COLO829 (cell line): ENCODE measurements at places on chromosomes 16 and 17.

DNA sequence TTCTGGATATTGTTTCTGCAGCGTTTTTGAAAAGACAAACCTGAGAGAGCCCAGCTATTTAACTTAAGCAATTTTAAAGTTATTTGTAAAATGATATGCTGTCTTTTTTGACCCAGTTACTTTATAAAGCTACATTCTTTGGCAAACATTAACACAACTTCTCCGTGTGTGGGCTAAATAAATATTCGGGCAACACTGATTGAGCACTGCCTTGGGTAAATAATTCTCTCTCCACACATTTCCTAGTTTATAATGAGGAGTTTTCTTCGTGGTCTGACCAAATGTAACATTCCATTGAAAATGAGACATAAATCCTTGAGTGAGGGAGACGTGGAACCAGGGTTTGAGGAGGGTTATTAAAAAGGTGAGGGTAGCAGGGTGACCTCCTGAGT, 142.8 kb downstream of the WWOX start:
- no peak for DNase-seq

GRCh38 chr17:50582741-50583140, 22.2 kb downstream of the CACNA1G start:
- no peak for DNase-seq

GRCh38 chr17:48618256-48618896, 3.3 kb upstream of the HOXB8 start:
- peak; percentile 96 for DNase-seq

DNA sequence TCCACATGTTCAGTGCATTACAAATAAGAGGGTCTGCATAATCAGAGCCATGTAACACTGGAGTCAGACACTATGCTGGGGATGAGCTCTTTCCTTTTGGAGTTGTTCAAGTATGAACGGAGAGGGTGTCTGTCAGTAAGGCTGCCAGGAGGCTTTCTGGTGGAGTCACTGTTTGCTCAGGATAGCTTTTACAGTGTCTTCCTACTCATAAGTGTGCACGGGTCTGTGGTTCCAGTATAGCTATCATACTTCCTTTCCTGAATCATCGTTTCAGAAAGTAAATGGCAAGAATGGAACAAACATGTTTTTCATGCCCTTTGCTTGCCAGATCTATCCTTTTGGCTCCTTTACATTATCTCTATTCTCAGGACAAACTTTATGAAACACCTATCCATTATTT, 152.7 kb upstream of the CDH11 start:
- no peak for DNase-seq

- no peak for DNase-seq
These were observed 3.2 kb downstream of the TNRC6C start for GRCh38 chr17:77961741-77962140.

DNA sequence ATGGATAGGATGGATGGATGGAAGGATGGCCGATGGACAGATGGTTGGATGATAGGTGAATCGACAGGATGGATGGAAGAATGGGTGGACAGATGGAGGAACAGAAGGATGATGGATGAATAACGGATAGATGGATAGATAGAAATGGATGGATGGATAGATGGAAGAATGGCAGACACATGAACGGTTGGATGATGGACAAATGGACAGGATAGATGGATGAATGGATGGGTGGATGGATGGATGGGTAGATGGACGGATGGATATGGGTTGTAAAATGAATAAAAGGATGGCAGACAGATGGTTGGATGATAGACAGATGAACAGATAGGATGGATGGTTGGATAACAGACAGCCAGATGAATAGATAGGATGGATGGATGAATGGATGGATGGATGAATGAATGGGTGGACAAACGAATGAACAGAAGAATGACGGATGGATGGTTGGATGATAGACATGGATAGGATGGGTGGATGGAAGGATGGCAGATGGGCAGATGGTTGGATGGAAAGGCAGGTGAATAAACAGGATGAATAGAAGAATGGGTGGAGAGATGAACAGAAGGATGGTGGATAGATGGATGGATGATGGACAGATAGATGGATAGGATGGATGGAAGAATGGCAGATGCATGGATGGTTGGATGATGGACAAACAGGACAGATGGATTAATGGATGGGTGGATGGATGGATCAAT, 55.9 kb downstream of the DYNLRB2 start:
- DNase-seq = no peak

DNA sequence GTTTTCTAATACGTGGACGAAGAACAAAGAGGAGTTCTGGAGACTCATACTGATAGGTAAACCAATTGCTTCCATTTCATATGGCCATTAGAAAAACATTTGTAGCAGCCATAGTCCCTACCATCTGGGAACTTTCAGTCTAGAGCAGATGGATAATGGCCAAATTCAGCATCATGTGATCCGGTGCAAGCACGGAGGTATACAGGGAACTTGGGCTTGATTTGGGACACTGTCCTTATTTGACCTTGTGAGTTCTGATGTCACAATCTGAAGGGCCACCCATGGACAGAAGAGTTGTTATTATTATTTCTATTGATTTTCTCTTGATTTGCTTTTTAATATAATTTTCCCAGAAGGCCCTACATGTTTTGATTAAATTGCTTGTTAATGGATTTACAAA, 154.6 kb upstream of the ZNF267 start:
- no peak for DNase-seq

DNA sequence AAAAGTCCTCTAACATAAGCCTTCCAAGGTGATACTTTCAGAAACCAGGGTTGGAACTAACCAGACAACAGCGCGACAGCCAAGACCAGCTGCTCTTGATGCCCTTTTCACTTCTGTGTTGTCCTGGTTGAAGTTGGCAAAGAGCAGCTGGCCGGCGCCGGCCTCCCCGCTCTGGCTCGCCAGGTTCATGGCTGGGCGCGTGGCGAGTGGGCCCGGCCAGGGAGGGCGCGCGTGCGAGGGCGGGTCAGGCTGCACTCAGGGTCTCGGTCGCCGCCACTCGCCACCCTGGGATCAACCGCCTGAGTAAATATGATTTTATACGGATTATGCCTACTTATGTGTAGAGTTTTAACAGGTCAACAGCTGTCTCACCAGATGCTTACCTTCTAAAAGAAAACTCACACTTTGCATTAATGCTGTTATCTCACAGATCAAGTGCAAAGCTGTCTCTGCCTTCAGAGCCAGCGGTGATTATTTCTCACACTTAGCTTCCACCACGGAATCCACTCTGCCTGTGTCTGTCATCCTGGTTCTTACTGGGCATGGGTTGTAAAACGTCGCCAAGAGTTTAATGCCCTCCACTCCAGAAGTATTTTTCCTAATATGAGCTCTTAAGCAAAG, 13.5 kb downstream of the KCTD2 start:
- no peak for DNase-seq

- DNase-seq = no peak
These were observed 17.9 kb downstream of the NDUFAB1 start for GRCh38 chr16:23578101-23578830.

GRCh38 chr16:65021852-65022595, 99.8 kb downstream of the CDH11 start:
- DNase-seq = no peak

- DNase-seq = no peak
These were observed 3.3 kb downstream of the SLX4 start for GRCh38 chr16:3608069-3608468.

- DNase-seq = no peak
These were observed 16.2 kb upstream of the ALKBH5 start for GRCh38 chr17:18167421-18167820.

DNA sequence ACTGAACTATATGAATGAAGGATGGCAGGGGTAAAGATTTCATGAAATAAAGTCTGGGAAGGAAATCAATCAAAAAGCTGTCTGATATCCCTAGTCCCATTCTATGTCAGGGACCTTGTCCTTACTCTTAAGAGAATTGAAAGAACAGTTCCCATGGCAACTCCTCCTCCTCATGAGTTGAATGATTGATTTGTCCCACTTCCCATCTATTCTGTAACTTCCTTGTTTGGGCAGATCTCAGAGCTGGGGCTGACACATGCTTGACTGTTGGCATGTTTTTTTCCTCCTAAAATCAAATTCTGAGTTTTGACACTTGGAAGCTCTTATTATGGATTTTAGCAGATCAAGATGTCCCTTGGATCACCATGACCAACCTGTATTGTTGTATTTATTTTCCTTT, 1138.6 kb upstream of the CDH8 start:
- DNase-seq = no peak

- no peak for DNase-seq
These were observed 240.7 kb downstream of the CDH13 start for GRCh38 chr16:82867485-82867884.

DNA sequence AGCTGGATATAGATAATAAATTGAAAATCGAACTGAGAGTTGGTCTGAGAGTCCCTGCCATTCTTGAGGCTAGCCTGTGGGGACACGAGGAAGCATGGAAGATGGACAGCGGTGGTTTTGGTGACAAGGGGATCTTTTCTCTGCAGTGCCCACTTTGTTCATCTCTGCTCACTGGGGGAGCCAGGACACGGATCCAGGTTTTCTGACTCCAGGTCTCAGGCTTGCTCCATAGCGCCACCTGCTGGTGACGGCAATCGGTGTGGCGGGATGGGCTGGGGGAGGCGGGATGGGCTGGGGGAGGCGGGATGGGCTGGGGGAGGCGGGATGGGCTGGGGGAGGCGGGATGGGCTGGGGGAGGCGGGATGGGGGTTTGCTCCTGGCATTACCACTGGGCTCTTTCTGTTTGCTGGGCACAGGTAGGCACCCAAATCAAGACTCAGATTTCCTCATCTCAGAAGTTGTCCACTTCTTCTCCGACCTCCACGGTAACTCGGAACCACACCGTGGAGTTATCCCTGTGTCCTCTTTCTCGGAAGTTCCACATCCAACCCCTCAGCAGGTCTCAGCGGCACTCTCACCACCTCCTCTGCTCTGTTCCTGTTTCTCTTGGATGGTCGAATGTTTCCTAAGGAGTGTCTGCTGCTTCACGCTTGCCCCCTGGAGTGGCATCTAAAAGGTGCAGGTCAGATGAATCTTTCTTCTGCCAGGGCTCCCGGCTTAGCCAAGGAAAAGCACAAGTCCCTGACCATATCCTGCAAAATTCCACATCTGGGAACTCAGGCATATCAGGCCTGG, 142.4 kb downstream of the CYLD start:
- DNase-seq = no peak

GRCh38 chr17:81111066-81111465, 54.2 kb upstream of the PVALEF start:
- no peak for DNase-seq

- DNase-seq = no peak
These were observed 37.7 kb upstream of the PHLPP2 start for GRCh38 chr16:71762186-71762585.

DNA sequence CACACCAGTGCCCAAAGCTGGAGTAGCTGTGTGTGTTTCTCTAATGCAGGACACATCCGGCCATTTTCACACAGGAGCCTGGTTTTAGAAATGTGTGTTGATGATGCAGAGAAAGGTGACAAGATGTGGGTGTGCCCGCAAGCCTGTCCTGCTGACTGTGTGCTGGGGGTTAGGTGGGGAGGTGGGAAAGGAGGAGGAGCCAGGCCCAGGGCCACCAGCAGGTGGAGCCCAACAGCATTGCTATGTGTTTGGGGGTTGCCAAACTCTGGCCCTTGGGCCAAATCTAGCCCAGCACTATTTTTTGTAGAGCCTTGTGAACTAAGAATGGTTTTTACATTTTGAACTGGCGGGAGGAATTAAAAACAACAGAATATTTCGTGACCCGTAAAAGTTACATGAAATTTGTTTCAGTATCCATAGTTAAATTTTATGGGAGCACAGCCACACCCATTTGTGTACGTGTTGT, 61.7 kb upstream of the LGALS9 start:
- no peak for DNase-seq

DNA sequence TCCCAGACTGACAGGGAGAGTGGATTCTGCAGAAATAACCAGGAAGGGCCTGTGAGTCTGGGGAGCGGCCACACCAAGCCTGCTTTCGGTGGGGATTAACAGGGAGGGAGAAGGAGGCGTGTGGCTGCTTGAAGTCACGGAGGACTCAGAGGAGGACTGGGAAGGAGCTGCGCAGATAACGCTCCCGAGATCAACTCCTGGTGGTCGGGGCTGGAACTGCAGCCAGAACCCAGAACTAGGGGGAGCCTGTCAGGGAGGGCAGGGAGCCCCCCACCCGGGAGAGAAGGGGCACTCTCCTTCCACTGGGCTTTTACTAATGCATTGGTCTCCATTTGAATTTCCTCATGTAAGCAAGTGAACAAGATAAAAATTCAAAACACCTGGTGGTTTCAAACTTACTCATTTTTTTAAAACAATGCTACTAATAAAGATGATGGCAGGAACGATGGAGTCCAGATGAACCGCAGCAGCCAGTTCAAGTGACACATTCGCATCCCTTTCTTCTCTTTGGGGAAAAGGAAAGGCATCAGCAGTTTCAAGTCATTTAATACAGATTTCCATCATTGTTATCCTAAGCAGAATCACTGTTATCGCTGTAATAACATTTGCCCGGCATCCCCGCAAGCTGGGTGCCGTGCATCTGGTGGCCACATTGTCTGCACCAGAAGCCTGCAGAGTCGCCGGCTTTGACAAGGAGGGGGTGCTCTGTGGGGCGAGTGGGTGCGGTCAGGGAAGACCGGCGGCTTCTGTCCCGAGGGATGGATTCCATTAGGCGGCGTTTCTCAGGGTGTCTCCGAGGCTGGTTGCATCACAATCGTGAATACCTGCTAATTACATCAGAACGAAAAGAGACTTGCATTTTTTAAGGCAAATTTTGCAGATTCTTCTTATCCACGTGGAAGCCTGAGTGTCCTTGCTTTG, 183.0 kb downstream of the FOXL1 start:
- DNase-seq = no peak

GRCh38 chr16:11109566-11109965, 146.4 kb downstream of the SOCS1 start:
- DNase-seq = no peak

GRCh38 chr17:16488186-16488967, 3.6 kb downstream of the LRRC75A start:
- DNase-seq = no peak
